ENCODE measurements at places on chromosomes 2 and 18.

GRCh38 chr2:134253117-134253704 is 661 bp upstream of the MGAT5 start:
- no peak for DNase-seq

DNA sequence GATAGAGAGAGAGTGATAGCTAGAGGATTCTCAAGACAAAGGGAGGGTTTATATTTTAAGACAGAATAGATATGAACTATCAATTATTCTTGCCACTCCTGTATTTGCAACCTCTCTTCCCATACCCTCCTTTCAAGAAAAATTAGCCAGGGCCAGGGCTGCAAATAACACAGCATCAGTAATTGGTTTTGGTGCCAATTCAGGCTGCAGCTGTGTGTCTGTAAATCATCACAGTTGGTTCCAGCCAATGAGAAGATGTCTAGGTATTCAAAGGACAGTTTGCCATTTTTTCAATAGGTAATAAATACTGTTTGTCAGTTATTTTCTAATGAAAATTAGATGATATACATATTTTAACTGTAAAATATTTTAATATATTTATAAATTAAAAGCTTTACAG is 73.5 kb downstream of the WDPCP start:
- DNase-seq, result no peak

- DNase-seq, result no peak
These were observed 17.1 kb downstream of the ATOH8 start for GRCh38 chr2:85770786-85771409.

DNA sequence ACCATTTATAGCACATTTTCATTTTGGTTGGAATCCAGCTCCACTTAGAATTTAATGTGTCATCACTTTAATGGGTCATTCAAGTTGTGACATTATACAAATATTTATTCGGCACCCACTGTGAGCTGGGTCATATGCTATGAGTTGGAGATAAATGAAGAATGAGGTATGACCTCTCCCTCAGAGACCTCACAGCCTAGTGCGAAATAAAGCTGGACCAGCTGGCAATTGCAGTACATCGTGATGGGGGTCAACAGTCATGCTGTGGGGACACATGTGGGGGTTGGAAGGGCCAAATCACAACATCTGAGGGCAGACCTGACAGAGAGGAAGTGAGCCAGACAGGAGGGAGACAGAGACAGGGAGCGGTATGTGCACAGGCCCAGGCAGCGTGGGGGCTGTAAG is 175.4 kb downstream of the MAIP1 start:
- peak; percentile 12 for DNase-seq

- DNase-seq, result no peak
These were observed 45.4 kb downstream of the GEMIN6 start for GRCh38 chr2:38823386-38823785.

GRCh38 chr2:138335036-138335435 is 166.5 kb upstream of the SPOPL start:
- no peak for DNase-seq

GRCh38 chr18:24111936-24112335 is 26.9 kb upstream of the CABYR start:
- DNase-seq, result no peak

Data from kidney tubule cell (primary cell).